Right lobe of liver (tissue), 6 donors: ENCODE measurements at places on chromosomes 2 and 18. TPM values are rescaled to one million over a fixed set of nuclear protein-coding genes. Genes with fewer than 3 reads are reported as not detected.

DNA sequence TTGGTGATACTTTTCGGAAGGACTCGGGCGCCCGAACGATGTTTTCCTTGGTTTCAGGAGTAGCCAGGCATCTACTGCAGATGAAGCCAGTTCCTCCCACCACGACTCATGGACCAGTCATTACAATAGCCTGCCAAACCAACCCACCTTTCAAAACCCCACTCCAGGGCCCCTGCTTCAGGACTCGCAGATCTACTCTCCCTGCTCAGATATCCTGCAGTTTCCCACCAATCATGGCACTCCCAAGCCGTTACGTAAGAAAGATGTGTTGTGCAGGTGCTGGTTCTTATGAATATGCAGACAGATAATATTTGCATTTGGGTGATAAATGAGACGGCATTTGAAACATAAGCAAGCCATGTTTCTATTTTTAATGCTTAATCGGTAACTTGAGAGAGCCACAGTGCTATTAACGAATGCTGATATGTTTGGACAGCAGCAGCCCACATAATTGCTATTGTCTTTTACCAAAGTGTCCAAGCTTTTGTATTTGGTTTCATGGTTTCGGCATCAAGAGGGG is 3.5 kb upstream of the CYS1 start:
- H3K4me3 ChIP-seq, result no peak overlapping the region
- no peaks in the 10 kb centered on the region for H3K27me3 ChIP-seq

- no peak for DNase-seq
- H3K36me3 ChIP-seq, result no peaks in the 10 kb centered on the region
- no peak overlapping the region for H3K4me3 ChIP-seq
- H3K4me1 ChIP-seq, result peaks cover 6% of the 10 kb centered on the region
- H3K27me3 ChIP-seq, result no peaks in the 10 kb centered on the region
Measured at GRCh38 chr2:109508556-109508955, 105.2 kb downstream of the SEPTIN10 start.

DNA sequence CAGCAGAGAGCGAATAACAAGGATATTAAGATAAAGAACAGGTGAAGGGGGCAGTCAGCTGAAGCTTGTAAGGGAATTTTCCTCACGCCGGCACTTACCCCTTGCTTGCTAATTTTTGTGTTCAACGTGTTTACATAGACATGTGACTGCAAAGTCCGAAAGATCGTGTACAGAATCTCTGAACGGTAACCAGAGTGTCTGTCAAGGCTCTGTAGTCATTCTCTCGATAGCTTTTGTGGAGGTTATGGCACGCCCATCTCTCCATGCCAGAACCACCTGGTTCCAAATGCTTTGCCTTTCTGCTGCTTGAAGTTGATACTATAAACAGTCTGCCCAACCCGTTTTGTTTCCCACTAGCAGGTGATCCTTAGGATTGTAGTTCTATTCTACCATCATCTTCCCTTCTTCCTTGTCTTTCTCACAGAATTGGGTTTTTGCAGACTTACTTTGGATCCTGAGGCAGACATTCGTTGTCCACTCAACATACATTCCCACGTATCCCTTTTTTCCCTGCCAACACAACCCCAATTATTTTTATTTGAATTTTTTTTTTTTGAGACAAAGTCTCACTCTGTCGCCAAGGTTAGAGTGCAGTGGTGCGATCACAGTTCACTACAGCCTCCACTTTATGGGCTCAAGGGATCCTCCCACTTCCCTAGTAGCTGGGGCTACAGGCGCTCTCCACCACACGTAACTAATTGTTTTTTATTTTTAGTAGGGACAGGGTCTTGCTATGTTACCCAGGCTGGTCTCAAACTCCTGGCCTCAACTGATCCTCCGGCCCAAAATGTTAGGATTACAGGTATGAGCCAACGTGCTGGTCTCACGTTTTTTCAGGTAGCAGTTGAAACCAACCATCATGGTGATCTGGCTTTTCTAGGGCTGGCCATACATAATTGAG is 1.3 kb upstream of the USP34 start:
- H3K36me3 ChIP-seq, result no peaks in the 10 kb centered on the region
- H3K27me3 ChIP-seq, result no peaks in the 10 kb centered on the region
- H3K4me1 ChIP-seq, result peaks cover 19% of the 10 kb centered on the region
- H3K27ac ChIP-seq, result peak overlapping the region; percentile 95
- DNase-seq, result no peak
- H3K4me3 ChIP-seq, result peak overlapping the region; percentile 98

GRCh38 chr2:199136681-199137080 is 321.1 kb downstream of the SATB2 start:
- H3K27me3 ChIP-seq, result no peaks in the 10 kb centered on the region
- no peaks in the 10 kb centered on the region for H3K36me3 ChIP-seq
- H3K4me3 ChIP-seq, result no peak overlapping the region
- H3K4me1 ChIP-seq, result no peaks in the 10 kb centered on the region
- DNase-seq, result no peak

DNA sequence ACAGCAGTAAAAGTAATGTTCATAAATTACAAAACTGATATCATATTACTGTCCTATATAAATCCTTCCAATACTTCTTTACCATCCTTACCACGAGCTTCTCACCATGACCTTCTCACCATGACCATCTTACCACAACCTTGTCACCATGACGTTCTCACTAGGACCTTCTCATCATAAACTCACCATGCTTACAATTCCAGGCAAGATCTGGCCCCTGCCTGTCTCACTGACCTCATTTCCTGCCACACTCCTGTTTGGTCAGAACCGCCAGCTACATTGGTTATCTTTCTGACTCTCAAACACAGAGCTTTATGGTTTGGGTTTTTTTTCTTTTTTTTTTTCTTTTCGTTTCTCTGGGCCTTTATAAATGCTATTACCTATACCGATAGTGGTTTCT is 827.6 kb downstream of the RNF144A start:
- DNase-seq, result no peak
- H3K27me3 ChIP-seq, result no peaks in the 10 kb centered on the region
- H3K4me1 ChIP-seq, result no peaks in the 10 kb centered on the region
- H3K27ac ChIP-seq, result no peak overlapping the region
- no peak overlapping the region for H3K4me3 ChIP-seq

- no peak overlapping the region for H3K4me3 ChIP-seq
- no peak for DNase-seq
- no peaks in the 10 kb centered on the region for H3K27me3 ChIP-seq
- no peak overlapping the region for H3K27ac ChIP-seq
- H3K36me3 ChIP-seq, result no peaks in the 10 kb centered on the region
Measured at GRCh38 chr2:181779288-181780021, 99.1 kb upstream of the NEUROD1 start.

- H3K27me3 ChIP-seq, result no peaks in the 10 kb centered on the region
- no peaks in the 10 kb centered on the region for H3K4me1 ChIP-seq
- no peaks in the 10 kb centered on the region for H3K36me3 ChIP-seq
- H3K4me3 ChIP-seq, result no peak overlapping the region
- H3K27ac ChIP-seq, result no peak overlapping the region
Measured at GRCh38 chr2:107027205-107027604, 141.2 kb upstream of the ST6GAL2 start.

DNA sequence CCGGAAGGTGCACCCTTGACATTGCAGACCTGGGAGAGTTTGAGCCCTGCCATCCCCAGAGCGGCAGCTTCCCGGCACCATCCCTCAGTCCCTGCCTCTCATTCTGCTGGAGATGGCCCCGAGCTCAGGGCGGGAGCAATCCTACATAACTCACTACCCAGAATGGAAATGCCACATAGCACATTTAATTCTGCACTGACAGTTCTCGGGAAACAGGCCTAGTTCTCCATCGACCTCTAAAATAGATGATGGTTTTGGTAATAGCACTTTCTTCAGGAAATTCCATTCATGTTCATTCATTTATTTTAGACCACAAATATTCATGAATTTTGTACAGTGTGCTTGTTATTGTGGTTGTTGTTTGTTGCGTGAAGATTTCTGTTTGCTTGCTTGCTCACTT is 92.9 kb upstream of the SLC14A2 start:
- H3K4me1 ChIP-seq, result no peaks in the 10 kb centered on the region
- no peak overlapping the region for H3K4me3 ChIP-seq
- H3K36me3 ChIP-seq, result no peaks in the 10 kb centered on the region
- no peak overlapping the region for H3K27ac ChIP-seq
- no peaks in the 10 kb centered on the region for H3K27me3 ChIP-seq

DNA sequence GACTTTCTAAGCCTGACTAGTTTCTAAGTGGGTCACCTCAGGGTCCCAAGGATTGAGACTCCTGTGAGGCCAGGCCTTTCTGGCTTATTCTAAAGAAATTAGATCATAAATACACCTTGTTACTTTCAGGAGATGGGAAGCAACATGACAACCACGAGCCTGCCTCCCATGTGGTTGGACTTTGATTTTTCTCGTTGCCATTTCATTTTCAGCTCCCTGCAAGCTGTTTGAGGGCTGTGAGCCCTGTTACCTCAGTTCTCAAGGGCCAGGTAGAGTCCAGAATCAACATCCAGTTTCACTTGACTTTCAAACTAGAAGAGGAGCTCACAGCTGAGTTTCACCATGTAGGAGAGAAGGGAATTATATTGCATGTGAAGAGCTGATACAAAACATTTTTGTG is 159.8 kb upstream of the BCL2L11 start:
- no peak for DNase-seq
- H3K36me3 ChIP-seq, result no peaks in the 10 kb centered on the region
- no peak overlapping the region for H3K27ac ChIP-seq
- H3K27me3 ChIP-seq, result no peaks in the 10 kb centered on the region
- no peaks in the 10 kb centered on the region for H3K4me1 ChIP-seq

DNA sequence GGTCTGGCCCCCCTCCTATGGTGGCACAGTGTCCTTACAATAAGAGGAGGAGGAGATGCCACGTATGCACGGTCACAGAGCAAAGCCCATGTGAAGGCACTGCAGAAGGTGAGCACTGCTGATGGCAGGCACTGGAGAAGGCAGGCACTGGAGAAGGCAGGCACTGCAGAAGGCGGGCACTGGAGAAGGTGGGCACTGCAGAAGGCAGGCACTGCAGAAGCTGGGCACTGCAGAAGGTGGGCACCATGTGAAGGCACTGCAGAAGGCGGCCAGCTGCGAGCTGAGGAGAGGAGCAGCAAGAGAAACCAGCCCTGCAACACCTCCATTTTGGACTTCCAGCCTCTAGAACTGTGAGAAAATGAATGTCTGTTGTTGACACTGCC is 46.3 kb downstream of the MEX3C start:
- H3K27ac ChIP-seq, result no peak overlapping the region
- H3K36me3 ChIP-seq, result no peaks in the 10 kb centered on the region
- no peaks in the 10 kb centered on the region for H3K4me1 ChIP-seq
- DNase-seq, result no peak

- H3K27ac ChIP-seq, result no peak overlapping the region
- no peaks in the 10 kb centered on the region for H3K27me3 ChIP-seq
- no peak for DNase-seq
- no peaks in the 10 kb centered on the region for H3K36me3 ChIP-seq
- H3K4me3 ChIP-seq, result no peak overlapping the region
Measured at GRCh38 chr2:197972061-197972460, 167.7 kb downstream of the PLCL1 start.

DNA sequence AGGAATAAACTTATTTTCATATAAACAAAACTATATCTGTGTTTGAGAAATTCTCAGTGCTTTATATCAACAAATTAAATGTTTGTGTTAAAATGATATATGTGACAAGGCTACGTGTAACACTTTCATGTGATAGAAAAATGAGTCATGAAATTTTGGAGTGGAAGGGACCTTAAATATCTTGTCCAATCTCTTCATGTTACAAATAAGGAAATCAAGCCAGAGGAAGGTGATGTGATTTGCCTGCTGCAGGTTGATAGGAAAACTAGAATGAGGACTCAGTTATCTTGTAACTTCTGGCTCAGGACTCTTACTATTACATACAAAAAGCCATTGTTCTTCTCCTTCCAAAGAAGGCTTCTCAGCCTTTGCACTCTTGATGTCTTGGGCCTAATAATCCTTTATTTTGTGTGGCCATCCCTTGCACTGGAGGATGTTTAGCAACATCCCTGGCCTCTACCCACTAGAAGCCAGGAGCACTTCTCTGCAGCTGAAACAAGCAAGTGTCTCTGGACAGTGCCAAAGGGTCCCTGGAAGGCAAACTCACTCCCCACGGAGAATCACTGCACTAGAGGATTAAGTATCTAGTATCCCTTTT is 43.0 kb upstream of the NARS1 start:
- no peak overlapping the region for H3K27ac ChIP-seq
- peaks cover 9% of the 10 kb centered on the region for H3K4me1 ChIP-seq
- H3K4me3 ChIP-seq, result no peak overlapping the region

DNA sequence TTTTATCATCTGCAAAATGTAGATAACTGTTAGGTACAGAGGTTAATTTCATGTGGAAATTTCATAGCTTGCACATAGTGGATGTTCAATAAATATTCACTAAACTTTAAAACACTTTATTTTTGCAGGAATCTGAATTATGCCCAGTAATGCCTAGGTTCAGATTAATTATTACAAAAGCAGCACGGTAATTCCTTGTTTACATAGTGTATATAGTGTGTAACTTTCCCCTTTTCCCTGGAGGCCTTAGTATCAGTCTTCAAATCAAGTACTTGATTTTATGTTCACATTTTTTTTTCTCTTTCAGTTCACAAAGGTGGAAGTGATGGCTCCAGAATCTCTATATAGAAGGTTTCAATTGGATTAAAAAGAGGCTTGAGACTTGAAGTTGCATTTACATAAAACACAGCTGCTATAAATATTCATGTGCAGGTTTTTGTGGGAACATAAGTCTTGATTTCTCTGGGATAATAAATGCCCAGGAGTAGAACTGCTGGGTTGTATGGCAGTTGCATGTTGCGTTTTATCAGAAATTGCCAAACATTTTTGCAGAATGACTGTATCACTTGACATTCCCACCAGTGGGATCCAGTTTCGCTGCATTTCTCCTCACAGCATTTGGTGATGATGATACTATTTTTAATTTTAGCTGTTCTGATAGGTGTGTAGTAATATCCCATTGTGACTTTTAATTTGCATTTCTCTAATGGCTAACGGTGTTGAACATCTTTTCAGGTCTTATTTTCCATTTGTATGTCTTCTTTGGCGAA is 27.6 kb upstream of the LGALSL start:
- no peak overlapping the region for H3K4me3 ChIP-seq
- no peaks in the 10 kb centered on the region for H3K27me3 ChIP-seq
- no peaks in the 10 kb centered on the region for H3K4me1 ChIP-seq
- no peaks in the 10 kb centered on the region for H3K36me3 ChIP-seq
- no peak overlapping the region for H3K27ac ChIP-seq

DNA sequence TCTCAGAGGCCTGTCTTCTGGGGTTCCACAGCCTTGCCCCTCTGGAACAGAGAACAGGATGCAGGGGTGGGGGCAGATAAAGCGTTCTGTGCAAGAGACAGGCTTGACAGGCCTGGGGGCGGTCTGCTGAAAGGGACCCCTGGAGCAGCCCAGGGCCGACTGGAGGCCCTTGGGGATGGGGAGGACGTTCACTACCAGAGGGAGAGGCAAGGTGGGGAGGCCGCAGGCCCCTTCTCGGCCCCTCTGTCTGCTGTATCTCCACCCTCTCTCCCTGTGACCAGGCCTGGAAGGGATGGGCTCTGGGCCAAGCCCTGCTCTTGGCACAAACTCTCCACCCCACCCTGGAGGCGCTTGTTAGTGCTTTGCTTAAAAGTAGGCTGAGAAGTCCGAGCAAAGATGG is 27.3 kb upstream of the INHBB start:
- no peak overlapping the region for H3K27ac ChIP-seq
- H3K4me3 ChIP-seq, result no peak overlapping the region

GRCh38 chr2:237633061-237633561 is 5.7 kb downstream of the LRRFIP1 start:
- H3K27me3 ChIP-seq, result no peaks in the 10 kb centered on the region
- no peak overlapping the region for H3K27ac ChIP-seq
- no peaks in the 10 kb centered on the region for H3K36me3 ChIP-seq

- peaks cover 33% of the 10 kb centered on the region for H3K4me1 ChIP-seq
- no peaks in the 10 kb centered on the region for H3K27me3 ChIP-seq
- H3K36me3 ChIP-seq, result no peaks in the 10 kb centered on the region
Measured at GRCh38 chr2:219252900-219253752, at the start of gene TUBA4B. Gene TUBA4B (plus strand): TSS chr2:219253243. CDS start chr2:219253408, 165 bp downstream.

Gene SNED1
- total RNA-seq, result 8.2 TPM

Gene FHOD3
- 0.44 TPM for total RNA-seq

Gene GNLY
- 1.9 TPM for total RNA-seq
